ENCODE measurements at places on chromosomes 1 and 21.

DNA sequence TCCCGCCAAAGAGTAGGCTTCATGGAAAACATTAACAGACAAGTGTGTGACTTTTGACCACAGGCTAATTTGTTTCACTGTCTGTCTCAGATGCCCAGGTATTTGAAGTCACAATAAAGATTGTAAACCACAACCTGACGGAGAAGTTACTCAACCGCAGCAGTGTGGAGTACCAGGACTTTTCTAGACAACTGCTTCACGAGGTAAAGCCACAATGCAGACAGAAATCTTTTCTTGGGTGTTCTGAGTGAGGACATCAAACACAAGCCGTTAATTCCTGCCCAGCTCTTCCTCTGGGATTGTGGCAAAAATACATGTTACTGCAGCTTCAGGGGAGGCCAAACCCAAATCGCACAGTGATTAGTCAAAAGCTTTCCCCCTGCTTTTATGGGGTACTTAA, 31.0 kb downstream of the UMODL1 start:
- DNase-seq = no peak

DNA sequence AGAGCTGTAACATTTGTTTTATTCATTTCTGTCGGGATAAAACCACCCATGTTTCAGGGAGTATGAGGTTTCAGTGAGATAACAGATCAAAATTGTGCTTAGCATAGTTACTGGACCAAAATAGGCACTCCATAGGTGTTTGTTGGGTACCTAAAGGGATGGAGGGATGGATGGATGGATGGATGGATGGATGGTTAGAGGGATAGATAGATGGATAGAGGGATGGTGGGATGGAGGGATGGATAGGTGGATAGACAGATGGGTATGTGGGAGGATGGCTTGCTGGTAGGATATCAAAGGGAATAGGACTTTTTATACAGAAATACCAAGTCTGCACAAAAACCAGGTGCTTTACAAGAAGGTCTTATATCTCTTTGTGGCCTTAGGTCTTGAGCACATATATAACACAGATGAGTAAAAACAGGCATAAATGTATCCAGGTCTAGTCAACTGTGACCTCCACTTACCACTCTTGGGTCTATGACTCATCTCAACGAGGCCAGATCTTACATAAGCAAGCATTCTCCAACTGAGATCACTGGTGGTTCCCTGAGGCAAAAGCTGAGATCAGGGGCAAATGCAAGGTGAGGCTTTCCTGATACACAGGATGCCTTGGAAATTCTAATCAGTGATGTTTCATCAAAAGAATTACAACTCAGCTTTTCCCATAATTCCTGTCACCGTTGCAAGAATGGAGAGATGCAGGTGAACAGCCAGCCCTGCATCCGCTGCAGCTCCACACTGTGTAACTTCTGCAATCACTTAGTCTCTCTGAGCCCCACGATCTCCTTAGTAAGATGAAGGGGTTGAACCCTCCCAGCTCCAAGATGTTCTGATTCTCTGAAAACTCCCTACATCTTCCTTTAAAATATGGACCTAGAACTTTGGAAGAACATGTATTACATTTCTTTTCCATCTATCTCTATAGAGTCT, 32.0 kb downstream of the PTAFR start:
- DNase-seq = no peak

DNA sequence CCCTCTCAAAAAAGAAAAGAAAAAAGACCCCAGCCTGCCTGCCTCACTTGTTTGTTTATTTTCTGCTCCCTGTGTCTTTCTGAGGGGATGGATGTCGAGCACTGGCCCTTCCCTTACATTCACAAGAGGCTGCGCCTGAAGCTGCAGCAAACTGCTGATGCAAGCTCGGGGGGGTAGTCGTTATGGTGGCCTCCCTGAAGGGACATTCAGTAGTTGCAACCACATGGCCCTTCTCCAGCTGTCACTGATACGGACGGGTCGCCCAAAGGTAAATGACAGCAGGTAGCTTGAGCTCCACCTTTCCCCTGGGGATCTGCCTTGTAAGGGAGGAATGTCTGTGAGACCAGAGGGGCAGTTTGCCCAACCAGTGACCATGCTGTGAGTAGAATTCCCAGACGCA, 17.7 kb downstream of the PLEKHM2 start:
- no peak for DNase-seq

DNA sequence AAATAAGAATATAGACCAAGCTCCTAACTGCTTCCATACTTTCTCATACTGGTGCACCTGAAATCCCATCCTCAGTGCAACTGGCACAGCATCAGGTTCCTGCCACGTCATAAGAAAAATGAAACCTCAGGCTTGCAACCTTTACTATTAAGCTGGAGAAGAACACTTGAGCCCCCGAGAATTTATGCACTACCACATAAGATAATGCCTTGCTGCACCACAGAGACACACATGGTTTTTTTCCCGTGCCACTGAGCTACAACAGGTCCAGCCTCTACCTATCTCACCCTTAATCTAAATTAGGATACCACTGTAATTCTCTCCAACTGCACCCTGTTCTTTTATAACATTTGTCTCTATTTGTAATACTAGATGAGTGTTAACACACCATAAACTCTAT, 174.5 kb downstream of the DENND1B start:
- DNase-seq = no peak

GRCh38 chr1:60483509-60483908, 409.9 kb upstream of the C1orf87 start:
- DNase-seq = no peak

- no peak for DNase-seq
Observed at GRCh38 chr21:45578176-45578801, 36.0 kb upstream of the SLC19A1 start.

GRCh38 chr1:4527819-4528218, 126.6 kb upstream of the AJAP1 start:
- no peak for DNase-seq

GRCh38 chr1:112359961-112360767, 35.9 kb upstream of the CTTNBP2NL start:
- no peak for DNase-seq

DNA sequence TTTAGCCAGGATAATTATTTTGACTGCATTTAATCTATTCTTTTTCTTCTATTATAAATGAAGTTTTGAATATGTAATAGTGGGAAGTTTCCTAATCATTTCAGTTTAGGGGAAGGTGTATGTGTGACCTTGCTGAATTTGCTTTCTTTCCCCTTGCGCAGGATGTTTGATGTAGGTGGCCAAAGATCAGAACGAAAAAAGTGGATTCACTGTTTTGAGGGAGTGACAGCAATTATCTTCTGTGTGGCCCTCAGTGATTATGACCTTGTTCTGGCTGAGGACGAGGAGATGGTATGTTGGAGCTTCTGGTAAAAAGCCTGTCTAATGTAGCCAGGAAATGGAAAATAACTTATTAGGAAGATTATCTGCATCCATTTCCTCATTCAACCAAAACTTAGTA, 33.4 kb downstream of the GNAT2 start:
- DNase-seq = no peak

DNA sequence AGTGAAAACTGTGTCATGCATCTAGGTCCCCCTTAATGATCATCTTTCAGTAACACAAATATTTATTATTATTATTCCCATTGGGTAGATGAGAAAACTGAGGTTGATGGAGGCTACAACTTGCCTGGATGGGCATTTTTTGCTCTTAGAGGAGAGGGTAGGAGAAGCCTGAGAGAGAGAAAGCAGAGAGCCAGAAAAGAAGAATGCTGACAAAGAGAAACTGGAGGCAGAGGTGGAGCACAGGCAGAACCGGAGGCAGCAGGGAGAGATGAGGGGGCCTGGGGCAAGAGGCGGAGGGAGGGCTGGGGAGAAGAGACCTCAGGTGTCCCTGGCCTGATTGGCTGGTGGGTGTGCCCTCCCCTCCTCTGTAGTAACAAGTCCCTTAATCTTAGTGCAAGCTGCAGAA, 4.1 kb downstream of the BLACAT1 start:
- DNase-seq = no peak

DNA sequence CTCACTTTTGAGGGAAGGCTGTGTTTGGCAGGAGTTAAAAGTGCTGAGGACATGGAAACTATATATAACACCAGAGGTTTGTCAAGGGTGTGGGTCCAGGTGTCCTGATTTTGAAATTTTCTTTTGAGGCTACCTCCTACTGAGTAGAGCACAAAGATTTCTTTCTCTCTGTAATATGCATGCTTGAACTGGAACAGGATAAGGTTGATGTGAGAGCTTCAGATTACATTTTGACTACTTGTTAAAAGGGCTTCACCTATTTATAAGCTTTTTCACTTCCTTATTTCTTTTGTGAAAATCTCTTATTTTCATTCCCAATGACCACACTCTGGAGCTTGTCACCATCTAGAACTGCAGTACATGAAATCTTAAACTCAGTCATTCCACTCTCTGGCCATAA, 59.8 kb upstream of the PLA2G4A start:
- DNase-seq = no peak

- no peak for DNase-seq
Observed at GRCh38 chr1:246283771-246284410, 223.2 kb downstream of the SMYD3 start.

DNA sequence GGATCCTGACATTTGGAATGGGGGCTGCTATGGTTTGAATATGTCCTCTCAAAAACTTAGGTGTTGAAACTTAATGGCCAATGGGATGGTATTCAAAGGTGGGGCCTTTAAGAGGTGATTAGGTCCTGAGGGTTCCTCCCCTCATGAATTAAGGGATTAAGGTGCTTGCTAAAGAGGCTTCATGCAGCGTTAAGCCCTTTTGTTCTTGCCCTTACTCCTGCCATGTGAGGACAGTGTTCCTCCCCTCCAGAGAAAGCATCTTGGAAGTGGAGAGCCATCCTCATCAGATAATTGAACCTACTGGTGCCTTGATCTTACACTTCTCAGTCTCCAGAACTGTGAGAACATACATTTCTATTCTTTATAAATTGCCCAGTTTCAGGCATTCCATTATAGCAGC, 146.6 kb downstream of the KCNJ6 start:
- no peak for DNase-seq

- DNase-seq = no peak
Observed at GRCh38 chr21:29175408-29176134, 45.1 kb downstream of the MAP3K7CL start.

DNA sequence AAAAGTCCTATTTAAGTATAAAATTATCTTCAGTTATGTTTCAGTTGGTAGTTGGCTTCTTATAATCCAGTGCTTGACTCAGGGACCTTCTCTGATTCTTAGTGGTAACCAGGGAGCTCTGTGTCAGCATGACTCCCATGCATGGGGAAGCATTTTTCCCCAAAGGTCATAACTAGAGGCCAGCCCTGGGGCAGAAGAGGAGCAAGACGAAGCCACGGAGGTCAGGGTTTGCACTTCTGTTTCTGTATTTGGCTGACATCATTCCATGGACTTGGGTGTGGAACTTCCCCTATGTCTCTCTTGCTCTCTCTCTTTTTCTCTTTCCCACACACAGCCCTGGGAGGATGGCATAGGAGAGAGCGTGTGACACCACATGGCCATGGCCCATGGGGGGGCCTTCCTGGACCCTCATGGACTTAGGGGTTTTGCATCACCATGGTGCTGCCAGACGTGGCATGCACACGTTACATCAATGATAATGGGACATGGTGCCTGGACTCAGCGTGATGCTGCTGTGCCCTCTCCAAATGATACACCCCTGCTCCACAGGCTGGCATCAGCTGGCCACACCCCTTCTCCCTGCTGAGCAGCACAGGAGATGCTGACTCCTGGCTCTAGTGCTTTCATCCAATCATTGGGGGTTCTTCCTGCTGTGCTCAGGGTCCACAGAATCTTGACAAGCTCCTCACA, 260.5 kb downstream of the KCNJ6 start:
- no peak for DNase-seq

DNA sequence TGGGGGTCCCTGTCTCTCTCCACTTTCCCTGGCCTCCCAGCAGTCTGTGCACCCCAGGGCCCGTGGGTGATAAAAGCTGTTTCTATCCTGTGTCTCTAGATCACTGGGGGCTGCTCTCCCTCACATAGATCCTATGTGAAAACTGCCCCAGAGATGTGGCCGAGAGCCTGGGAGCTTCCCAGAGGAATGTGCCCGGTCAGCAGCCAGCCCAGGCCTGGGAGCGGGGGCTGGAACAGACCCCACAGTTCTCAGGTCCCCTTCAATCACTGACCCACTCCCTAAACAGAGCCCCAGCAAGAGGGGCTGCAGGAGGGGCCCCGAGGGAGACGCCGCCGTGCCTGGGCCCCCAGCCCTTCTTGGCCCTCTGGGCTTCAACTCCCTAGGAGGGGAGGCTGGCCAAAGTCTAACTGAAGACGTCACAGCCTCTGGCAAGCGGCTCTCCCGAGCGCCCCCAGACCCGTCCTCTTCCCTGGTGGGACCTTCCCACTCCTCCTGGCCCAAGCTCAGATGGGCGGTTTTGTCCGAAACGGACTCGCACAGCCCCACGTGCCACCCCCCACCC, 403 bp downstream of the MXRA8 start:
- DNase-seq = no peak

DNA sequence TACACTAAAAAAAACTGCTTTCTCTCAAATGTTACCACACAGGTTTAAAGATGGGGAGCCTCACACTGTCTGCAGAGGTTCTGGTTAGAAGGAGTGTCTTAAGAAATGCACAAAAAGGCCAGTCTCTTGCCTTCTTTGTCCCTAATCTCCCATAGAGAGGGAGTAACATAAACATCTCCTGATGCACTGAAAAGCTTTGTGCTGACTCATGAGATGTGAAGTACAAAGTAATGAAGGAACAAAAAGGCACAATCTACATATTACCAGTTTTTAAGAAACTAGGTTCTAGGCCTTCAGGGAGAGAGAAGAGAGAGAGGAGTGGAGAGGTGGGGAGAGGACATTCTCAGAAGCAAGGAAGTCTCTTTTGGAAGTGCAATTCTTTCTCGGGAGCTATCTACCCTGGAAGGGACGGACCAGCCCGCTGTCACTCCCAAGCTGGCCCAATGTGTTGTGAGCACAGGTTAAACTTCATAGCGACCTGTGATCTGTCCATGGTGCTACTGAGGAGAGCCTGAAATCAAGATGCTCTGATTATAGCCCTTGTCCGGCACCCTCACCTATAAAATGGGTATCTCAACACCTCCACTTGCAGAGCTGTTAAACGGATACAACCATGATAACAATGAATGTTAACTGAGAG, 458.1 kb downstream of the DISC1 start:
- no peak for DNase-seq

- no peak for DNase-seq
Observed at GRCh38 chr1:114315631-114316030, 162.0 kb upstream of the SYT6 start.

Data from thoracic aorta (tissue), 2 donors.